ENCODE measurements at places on chromosomes 1 and 21.

- no peak for DNase-seq
Measured at GRCh38 chr1:19665186-19665495, 466 bp downstream of the HTR6 start.

GRCh38 chr1:164640686-164641352 is 81.8 kb downstream of the PBX1 start:
- DNase-seq: no peak

DNA sequence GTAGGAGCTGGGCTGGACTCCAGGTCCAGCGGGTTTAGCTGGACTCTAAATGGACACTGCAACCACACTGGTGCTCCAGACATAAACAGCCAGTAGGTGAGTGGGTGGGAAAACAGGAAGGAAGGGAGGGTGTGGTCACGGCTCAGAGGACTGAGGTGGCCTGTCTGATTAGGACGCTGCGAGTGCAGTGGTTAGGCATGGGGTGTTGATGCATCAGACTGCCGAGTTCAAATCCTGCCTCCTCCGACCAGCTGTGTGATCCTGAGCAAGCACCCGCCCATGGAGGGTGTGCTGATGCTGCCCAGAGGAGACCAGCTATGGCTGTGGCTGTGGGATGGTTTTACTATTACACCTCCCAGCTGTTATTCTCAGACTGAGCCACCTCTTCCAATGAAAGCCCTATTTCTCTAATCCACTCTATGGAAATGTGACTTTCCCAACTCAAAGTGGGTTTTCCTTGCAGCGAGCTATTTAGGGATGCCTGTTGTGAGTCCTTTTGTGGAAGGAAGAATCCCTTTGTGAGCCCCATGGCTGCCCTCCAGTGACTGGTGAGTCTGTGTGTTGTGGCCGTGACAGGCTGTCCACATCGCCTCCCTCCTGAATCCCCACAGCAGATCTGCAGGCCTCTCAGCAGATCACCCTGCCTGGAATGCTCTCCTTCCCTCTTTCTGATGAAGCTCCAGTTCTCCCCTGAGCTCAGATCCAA is 56.6 kb upstream of the EDN2 start:
- no peak for DNase-seq

DNA sequence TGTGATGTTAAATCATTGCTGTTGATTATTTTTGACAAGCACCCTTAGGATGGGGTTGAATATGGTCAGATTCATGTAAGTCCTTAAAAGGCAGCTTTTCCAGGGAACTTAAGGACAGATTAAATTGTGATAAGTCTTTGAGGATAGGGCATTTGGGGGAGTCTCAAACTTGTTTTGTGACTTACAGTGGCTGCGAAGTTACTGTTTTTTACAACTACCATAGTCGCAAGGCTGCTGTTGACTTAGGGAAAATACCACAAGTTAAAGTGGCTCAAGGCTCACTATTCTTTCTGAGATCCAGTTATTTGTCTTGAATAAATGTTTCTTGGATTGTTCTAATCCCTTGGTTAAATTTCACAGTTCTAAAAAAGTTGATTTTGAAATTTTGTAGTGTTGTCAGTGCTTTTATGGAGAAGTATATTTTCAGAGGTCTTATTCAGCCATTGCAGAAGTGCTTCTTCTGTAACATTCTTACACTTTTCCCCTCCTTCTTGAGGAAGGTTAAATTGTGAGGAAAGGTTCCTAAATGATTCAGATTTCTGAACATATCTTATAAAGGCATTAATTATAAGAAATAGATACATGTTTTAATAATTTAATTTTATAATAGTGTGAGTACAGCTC is 47.0 kb upstream of the MPC2 start:
- no peak for DNase-seq

- no peak for DNase-seq
Measured at GRCh38 chr1:234604495-234605398, 5.2 kb downstream of the IRF2BP2 start.

DNA sequence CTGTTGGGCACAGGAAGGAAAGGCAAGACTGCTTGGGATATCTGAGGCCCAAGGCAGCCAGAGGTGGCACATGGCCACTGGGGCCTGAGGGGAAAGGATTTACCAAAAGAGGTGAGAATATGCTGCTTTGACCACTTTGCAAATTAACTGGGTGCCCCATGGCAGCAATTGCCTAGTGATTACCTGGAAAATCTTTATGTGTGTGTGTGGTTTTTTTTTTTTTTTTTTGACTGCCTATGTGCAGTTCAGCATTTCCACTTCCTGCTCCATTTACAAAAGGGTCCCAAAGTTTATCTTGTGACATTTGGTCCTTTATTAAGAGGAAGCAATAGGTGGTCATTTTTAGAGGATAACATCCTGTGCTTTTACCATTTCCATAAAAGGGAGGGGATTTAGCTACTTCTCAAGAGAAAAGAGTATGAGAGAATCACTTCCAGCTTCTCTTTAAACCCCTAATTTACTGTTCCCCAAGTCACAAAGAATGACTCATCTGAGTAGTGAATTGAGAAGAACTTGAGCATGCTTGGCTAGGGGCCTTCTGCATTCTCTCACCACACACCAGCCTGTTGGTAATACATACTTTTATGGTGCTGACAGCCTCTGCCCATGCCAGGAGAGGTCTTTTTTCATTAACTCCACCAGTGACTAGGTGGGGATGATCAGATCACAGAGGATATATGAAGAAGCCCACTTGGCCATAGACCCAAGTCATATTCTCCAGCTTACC is 52.1 kb downstream of the SYDE2 start:
- no peak for DNase-seq

All from hypothalamus (tissue), 51 donors.